ENCODE measurements at places on chromosomes 2 and 18.
A peak's percentile ranks its signal among the peaks of the same experiment; 100 is the strongest.

DNA sequence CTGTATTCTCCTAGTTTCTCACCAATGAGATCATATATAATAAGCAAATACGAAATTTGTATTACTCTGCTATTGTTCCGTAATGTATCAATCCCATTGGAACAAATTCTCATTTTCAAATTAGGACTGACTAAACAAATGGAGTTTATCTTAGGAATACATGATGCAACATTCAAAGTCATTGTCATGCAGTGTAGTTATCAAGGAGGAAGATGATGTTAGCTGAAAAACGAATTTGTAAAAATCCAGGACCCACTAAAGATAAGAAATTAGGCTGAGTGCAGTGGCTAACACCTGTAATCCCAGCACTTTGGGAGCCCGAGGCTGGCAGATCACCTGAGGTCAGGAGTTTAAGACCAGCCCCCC, 14.9 kb downstream of the SEPTIN2 start:
- DNase-seq = no peak

DNA sequence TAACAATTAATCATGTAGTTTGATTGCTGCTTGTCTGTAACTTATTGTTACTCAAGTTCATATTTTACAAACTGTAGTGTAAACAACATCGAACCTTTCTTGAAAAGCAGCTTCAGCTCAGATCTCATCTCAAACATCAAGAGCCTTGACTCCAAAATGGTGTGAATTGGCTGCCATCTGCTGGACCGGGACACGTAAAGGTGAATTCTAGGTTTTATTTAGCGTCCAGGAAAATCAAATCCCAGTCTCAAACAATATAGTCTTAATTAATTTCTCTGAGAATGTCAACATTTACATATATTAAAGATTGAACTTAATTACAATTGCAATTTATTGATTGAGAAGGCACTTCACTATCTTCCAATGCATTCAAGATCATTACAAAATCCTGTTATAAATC, 453.0 kb downstream of the GALR1 start:
- DNase-seq = peak; percentile 12

DNA sequence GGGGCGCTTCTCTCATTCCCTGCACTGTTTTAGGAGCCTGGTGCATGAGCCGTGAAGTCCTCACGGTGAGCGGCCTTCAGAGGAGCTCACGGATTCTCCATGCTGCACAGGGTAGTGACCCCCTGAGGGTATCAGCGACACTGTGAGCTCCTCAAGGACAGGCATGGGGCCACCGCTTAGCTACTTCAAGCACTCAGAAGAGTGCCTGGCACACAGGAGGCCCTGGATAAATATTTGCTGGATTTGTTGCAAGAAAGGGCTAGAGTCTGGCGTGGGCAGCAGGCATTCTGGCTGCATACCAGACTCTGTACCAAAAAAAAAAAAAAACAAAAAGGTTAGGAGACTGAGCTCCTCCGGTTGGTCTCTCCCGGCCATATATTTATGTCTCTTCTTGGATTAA, 5.7 kb upstream of the MBP start:
- no peak for DNase-seq

- DNase-seq = no peak
These were observed 162.6 kb downstream of the ANKRD44 start for GRCh38 chr2:197147942-197148341.

DNA sequence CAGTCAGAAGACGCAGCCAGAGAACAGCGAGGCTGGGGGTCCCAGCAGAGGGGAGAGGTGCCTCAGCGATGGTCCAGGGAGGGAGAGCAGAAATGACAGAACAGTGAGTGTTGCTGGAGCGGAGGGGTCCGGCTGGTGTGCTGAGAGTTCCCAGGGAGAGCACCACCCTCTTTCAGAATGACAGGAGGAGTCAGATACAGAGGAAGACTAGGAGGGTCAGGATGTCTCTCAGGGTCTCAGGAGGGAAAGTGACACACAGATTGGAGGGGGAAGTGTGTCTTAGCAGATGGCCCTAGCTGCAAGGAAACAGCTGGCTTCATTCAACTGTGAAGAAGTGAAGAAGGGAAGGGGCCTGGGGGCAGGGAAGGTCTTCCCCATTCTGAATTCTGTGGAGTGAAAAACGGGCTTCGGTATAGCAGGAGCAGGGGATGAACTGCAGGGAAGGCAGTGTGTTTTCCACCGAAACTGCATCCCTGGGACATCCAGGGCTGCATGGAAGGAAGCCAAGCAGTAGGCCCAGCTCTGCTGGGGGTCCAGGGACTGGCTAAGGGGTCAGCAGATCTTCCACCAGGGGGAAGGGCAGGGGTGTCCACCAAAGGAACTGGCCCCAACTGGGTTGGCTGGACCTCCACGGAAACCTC, 90.0 kb upstream of the OTOS start:
- no peak for DNase-seq

DNA sequence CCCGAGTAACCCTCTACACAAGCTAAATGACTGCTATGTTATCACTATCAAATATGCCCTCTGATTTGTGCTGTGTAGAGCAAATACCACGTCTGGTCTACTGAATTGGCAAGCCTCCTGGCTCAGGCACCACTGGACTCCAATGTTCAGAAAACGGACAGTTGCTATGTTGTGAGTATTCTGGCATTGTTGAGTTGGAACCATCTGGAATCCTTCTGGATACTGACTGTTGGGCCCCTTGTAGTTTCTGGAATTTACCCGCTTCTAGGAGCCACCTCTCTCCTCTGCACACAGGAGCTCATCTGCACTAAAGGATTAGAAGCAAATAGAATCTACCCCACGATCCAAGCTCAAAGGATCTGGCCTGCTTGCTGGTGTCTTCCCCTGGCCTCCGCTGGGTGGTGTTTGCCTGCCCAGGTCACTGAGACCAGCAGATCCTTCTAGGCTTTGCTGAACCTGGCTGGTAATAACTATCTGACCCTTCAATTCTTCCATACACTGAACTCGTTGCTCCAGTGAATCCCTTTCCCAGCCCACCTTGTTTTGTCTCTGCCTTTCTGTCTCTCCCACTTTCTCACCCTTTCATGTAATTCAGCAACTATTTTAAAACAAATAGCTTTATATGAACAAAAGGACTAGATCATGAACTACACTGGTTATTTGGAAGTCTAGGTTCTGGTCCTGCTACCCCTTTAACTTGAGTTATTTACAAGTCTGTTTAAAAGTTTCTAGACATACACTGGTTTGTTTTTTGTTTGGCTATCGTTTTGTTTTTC, 2.1 kb upstream of the HAAO start:
- DNase-seq = no peak

DNA sequence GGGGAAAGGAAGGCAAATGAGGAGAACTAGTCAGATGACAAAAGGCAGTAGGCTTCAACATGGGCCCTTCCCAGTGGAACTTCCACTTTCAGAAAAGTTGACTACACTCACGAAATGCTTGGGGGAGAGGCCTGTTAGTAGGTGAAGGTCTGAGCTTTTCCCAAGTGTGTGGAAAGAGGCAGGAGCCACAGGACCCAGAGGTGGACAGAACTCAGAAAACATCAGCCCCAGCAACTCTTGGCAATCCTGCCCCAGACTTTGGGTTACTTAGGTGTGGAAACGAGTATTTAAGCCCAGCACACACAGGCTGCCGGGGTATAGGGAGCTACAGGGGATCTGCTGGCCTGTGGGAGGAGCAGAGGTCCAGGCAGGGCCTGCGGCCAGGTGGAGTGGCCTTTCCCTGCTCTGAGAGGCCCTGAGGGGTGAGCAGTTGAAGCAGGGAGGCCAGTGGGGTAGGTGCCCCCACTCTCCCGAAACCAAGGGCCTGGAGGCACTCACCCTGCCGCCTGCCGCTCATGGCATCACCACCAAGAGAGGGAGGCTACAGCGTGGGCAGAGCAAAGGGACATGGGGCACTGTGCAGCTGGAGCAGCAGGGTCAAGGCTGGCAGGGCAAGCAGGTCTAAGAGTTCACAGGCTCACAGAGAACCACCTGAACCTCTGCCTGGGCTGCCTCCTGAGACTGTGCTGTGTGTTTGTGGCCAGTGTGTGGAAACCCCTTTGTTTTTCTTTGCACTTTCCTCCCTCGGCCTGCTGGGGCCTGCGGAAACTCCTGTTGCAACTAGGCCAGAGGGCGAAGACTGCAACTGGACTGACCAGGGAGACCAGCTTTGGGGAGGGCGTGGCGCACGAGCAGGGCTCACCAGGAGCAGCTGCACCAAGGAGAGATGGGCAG, 130.7 kb upstream of the SERTAD2 start:
- DNase-seq = no peak

GRCh38 chr2:67485431-67485830, 88.3 kb downstream of the ETAA1 start:
- DNase-seq = no peak

GRCh38 chr2:48309900-48310299, 220.1 kb upstream of the STON1 start:
- DNase-seq = no peak

- DNase-seq = no peak
These were observed 289.3 kb upstream of the ZSWIM2 start for GRCh38 chr2:187138265-187138664.

DNA sequence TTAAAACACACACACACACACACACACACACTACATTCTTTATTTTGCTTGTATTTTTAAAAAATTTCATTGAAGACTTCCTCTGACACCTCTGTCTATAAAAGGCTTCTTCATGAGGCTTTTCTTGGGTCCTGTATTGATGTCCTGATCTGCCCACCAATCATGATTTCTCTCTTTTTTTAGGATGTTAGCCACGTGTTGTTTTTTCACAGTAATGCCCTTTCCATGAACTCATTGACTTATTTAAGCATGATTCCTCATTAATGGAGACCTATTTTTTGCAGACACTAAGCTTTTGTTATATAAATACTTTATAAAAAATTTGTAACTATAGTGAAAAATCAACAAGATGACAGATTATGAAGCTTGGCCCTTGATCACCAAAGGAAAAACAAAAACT, 173.8 kb upstream of the CNTNAP5 start:
- no peak for DNase-seq

DNA sequence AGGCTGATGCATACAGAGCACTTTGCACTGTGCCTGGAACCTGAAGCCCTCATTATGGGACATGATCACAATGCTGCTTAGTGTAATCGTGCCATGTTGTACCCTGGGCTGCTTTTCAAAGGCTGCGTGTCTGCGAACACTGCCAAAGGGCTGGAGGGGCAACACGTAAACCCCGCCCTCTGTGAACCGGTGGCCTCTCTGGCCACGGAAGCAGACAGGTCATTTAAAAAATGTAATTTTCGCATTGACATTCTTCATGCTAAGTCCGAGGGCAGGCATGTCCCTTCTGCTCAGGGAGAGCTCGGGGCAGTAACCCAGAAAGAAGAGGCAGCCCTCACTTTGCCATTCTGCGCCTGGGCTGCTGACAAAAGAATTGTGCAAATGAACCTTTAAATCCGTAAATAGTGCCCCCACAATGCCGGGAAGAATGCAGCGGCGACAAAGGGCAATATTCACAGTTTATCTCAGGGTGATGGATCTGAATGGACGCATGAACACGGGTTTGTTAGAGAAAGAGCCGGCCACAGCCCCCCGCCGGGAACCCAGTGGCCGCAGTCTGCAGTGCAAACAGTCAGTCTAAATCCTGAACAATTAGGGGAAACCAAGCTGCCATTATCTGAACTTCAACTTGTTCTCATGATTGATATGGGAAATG, 226.1 kb downstream of the MYCN start:
- DNase-seq = no peak

GRCh38 chr2:138078153-138078552, 113.9 kb downstream of the HNMT start:
- no peak for DNase-seq

- no peak for DNase-seq
These were observed 58.2 kb upstream of the HDAC4 start for GRCh38 chr2:239459056-239459455.

- no peak for DNase-seq
These were observed 2.5 kb upstream of the SMIM21 start for GRCh38 chr18:75429975-75430374.

DNA sequence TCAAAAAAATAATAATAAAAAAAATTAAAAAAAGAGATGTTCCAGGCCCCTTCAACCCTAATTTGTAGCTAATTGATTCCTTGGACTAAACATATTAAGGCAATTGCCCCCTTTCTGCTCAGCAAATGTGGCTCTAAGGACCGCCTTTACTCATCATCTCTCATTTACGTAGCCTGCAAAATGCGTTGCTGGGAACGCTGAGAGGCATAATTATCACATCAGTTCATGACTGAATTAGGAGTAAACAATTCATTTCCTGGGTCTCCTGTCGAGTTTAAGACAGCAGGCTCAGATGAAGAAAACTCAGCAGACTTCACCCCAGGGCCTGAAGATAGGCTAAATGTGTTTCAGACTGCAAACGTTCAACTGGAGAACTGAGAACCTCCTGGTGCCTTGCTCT, 413.5 kb downstream of the NBAS start:
- no peak for DNase-seq

DNA sequence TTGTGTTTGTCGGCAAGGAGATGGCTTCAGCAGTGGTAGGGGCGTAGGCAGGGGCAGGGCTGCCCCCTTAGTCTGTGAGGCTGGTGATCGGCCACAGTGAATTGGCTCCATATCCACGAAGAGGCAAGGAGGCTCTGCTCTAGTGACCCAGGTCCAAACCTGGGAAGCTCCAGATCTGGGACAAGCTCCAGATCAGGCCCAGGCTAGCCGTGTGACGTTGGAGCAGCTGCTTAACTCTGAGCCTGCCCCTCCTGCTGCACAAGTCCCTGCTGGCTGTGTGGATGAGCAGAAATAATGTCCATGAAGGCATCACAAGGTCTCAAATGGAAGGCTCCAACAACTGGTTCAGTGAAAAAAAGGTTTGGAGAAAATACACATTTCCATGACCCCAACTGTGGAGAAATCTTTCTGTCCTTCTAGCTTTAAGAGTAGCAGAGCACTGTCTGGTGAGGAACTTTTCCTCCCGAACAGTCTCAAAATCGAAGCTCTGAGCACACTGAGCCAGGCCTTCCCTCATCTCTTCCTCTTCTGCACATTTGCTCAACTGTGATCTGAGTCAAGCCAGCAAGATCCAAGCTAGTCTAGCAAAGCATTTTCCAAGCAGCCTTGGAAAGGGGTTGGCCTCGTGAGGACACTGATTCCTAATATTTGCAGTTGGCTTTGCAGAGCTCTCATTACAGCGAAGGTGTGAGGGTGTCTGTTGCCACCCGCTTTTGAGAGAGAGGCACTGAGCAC, 67.0 kb upstream of the TCF7L1 start:
- no peak for DNase-seq

GRCh38 chr2:105235388-105236059, 6.0 kb upstream of the GPR45 start:
- peak; percentile 79 for DNase-seq

GRCh38 chr2:209334188-209335017, 89.4 kb upstream of the MAP2 start:
- DNase-seq = peak; percentile 41

- no peak for DNase-seq
These were observed 9.3 kb downstream of the RNF152 start for GRCh38 chr18:61883547-61883946.

GRCh38 chr2:84492571-84492970, 23.7 kb upstream of the DNAH6 start:
- no peak for DNase-seq

All from left renal pelvis (tissue), 4 donors.